ENCODE measurements at places on chromosomes 6 and 20.
A peak's percentile ranks its signal among the peaks of the same experiment; 100 is the strongest.

GRCh38 chr20:40763646-40764295 is 74.7 kb upstream of the MAFB start:
- DNase-seq: no peak

GRCh38 chr6:166173281-166173951 is 5.8 kb upstream of the TBXT start:
- DNase-seq: no peak

DNA sequence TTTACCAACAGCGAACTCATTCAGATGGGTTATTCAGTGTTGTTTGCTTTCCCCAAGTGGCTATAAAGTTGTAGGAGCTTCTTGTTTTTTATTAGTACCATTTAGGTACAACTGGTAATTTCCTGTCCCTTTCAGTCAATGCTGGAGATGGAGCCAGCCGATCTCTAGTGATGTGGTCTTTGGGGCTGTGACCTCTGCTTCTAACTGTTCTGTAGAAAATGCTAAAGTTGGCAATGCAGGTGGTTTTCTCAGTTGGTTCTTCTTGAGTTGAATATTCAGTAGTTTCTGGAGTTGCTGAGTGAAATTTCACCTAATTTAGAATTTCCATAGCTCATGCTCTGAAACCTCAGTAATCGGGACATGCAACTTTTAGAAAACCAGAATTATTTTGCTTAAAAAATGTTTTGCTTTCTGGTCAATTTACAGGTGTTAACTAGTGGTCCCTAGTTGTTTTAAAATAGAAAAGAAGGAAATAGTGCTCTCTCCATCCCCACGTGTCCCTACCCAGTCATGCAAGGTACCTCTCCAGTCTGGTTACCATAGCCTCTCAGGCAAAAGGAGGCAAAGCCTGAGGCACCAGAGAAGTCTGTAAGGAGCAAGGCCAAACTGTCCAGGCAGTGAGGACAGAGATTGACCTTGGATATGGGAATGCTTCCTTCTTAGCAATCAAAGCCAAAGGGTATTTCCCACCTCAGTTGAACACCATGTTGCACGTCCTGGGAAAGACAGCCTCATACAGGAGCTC is 27.3 kb upstream of the GABRR1 start:
- no peak for DNase-seq

GRCh38 chr6:42777126-42777822 is 4.6 kb upstream of the BICRAL start:
- no peak for DNase-seq

- no peak for DNase-seq
These were observed 624.1 kb downstream of the CD109 start for GRCh38 chr6:74320074-74320473.

DNA sequence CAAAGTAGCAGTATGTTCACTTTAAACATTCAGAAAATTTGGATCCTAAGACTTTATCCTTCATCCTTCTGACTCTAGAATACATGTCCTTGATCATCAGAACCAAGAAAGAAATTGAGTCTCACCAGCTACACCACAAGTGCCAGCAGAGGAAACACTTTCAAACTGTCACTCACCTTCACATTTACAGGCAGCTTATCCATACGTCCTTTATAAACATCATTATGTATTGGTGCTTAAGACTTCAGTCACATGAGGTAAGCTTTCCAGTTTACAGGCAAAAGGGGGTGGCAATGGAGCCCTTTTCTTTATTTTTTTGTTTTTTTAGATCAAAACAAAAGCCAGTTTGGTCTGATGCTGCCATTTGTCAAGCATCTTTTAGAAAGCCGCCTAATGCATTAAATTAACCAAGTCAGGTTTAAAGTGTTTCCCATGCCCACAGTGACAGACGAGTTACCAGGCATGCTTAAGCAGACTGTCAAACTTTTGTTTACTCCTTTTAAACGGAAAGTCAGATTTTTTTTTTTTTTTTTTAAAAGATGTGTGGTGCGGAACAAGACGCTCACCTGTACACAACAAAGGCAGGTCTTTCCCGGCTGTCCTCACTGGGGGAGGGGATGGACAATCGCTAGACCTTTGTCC is 952 bp upstream of the BRPF3 start:
- no peak for DNase-seq

- DNase-seq: no peak
These were observed 40.8 kb downstream of the BCAS1 start for GRCh38 chr20:54029643-54030042.

DNA sequence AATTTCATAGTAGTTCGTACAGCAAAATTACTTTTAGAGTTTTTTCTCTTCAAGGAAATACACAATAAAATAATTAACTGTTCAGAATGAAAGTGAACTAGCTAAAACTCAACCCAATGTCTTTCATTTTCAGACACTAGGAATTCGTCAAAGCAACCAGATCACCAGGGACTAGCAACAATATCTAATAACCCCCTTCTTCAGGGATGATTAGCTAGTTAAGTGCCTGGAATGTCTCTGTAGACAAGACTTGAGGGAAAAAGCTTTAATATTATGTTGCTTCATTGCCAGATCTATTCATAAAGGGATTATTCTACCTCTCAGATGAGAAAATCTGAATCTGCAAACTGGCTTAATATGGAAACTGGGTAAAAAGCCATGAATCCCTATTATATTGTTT is 41.8 kb upstream of the OR14J1 start:
- no peak for DNase-seq

DNA sequence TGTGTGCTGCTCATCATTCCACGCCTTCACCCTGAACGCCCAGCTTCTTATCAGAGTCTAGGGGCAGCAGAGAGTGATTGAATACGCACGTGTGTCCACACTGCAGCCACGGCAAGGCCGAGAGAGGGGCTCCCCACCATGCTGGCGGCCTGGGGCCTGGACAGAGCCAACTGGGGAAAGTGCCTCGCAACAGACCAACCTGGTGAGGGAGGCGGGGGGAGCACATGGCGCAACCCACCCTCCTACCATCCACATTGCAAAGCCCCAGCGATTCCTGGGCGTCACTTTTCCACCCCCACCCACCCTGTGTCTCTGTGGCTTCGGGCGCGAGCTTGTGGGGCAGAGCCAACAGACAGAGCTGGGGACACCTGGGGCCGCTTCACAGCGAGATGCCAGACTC is 66.4 kb upstream of the DUSP22 start:
- no peak for DNase-seq

DNA sequence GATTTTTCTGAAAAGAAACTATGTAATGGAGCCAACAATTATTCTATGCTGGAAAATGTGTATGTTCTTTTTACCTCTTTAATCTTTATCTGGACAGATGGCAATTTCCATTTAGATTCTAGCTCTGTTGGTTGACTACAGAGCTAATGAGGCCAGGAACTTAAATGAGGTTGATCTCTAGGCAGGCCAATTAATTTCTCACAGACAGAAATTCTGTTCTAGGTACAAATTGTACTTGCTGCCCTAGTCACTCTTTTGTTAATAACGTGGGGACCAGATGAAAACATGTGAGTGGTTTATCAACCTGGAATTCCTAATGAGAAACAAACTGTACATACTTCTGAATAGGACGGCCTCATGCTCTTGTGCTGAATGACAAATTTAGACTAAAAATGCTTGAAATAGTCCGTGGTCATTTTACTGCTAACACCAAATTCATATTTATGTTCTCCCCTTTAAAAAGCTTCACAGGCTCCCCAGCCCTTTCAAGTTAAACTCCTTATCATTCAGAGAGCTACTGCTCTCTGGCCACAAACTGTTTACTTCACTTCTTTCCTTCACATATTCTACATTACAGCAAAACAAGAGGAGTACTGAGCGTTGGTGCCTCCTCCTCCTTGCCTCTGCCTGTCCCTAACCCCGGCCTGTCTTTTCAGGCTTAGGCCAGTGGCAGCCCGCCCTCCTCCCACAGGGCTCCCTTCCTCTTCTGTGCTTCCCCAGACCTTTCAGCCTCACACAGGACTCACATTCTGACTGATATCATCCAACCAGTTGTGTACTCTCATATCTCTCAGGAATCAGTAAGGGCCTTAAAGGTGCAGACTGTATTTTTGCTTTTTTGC is 41.4 kb downstream of the DTNBP1 start:
- DNase-seq: no peak

DNA sequence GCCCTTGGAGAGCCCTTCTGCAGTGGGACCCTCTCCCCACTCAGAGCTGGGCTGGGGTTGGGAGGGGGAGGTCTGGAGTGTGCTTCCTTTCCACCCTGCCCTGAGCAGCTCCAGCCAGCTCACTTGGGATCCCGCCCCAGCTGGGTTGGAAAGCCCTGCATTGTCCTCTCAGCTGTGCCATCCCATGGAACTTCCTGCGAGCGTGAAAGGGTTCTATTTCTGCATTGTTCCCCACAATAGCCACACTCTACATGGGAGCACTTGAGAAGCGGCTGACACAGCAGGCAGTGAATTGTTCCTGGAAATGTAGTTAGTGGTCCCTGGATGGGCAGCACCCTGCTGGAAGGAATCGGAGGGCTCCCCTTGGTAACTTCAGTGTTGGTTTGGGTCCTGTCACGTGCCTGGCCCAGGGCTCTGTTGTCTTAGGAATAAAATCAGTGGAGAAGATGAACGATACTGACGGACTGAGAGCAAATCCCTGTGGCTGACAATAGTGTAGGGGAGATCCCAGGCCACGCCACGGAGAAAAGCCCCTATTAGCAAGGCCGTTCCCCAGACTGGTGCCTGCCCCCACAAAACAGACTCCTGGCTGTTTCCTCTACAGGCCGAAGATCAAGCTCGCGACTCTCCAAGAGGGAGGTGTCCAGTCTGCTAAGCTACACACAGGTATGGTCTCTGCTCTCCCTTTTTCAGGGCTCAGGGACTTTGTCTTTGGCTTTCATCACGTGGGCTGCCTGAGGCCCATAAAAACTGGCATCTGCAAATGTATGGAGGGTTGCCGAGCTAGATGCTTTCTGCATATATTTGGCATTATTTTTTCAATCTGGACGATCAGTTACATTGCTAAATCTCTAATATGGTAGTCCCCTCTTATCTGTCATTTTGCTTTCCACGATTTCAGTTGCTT is 18.8 kb downstream of the DNMT3B start:
- DNase-seq: peak; percentile 7

DNA sequence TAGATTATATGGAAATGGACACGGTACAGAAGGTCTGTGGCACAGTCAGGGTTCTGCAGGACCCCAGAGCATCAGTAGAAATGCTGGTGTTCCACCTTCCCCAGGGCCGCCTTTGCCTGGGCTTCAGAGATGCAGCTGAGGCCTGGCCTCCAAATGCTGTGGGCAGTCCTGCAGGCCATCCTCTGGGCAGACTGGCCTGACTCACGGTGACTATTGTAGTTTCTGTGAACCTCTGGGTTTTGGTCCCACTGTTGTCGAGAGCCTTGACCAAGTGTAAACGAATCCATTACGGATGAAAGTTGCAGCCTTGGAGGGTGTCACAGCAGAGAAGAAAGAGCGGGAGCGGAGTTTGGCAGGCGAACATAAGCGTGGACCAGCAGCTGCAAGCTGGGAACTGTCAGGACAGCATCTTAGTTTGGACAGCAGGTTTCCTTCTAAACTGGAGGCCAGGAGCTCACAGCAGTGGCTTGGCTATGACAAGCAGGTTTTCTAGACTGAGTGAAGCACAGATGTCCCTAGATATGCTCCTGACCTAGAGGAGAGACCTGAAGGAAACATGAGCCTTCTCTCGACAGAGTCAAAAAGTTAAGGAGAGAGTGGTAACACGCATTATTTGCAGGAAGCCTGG is 46.2 kb upstream of the BCLAF1 start:
- DNase-seq: no peak

GRCh38 chr6:20747991-20748390 is 213.7 kb downstream of the CDKAL1 start:
- DNase-seq: no peak

GRCh38 chr6:126195625-126196236 is 144.2 kb upstream of the CENPW start:
- DNase-seq: no peak

DNA sequence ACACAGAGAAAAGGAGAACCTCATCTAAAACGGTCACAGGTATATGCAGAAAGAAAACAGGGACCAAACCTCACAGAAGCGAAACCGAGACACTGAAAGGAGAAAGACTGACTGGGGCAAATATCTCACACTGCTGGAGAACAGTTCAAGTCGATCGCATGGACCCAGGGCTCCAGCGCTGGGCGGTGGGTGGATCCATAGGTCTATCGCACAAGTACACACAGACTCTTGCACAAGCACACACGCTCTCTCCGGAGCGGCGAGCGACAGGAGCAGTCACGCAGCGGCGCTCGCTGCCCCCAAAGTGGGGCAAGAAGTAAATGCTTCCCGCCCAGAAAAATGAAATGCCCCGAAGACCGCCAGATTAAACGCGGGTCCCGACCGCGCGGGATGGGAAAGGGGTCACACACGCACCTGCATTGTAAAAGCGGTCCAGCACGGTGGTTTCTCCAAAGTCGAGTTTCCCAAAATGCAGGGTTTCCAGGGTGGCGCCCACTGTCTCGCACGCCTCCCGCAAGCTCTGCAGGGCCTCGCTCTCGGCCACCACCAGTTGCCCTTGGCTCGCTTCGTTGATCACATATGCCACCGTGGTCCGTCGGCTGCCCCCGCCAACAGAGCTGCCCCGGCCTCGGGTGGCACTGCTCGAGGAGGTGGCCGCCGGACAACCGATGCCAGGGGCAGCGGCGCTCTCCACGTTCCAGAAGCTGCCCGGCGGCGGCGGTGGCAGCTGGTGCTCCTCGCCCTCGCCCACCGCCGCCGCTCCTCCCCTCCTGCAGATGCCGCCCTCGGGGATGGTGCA is 782 bp downstream of the MAP3K5 start:
- DNase-seq: peak; percentile 13

DNA sequence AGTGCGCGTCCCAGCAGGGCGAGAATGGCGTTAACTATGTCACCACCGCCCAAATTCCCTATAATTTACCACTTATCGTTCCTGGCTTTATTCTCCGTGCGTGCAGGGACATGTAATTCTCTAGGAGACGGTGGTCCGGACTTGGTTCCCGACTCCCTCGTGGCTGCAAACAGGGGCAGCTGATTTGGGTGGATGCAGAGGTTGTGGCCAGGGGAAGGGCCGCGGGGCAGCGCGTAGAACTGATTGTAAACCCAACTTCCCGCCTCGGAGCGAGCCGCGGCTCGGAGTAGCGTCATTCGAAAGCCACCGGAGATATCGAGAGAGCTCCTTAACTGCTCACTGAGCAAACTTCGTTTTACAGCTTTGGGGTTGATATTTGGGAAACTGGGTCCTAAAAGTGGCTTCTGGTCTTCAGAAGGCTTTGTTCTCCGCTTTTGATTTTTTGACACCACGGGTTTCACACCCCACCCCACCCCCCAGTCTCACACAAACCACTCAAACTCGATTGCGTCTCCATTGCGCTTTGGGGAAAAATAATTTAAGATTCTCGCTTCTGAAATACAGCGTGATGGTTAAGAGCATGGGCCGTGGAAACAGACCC is 17.5 kb upstream of the ZSCAN9 start:
- DNase-seq: no peak

GRCh38 chr6:121590916-121591315 is 155.5 kb downstream of the GJA1 start:
- DNase-seq: no peak

GRCh38 chr20:8400486-8400885 is 268.4 kb downstream of the PLCB1 start:
- no peak for DNase-seq

GRCh38 chr6:30601436-30601814 is 15.6 kb downstream of the PPP1R10 start:
- DNase-seq: no peak

DNA sequence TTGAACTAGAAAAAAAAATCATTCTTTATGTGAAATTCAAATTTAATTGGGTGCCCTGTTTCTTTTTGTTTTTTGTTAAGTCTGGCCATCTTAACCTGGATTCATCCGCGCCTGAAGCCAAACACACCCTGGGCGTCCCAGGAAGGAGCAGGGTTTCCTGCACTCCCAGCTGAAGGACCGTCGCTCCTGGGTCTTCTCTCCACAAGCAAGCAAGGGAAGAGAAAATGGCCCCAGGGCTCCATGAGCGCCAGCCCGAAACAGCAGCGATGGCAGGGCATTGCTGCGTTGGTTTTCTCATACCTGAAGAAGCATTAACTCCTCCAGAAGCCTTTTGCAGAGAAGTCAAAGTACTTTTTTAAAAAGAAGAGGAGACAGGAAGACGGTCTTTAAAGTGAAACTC is 105.4 kb upstream of the AFDN start:
- DNase-seq: no peak

Measured in NCI-H1417 treated with DMSO at 0.1 percent for 48 hours (cell line).